ENCODE measurements at places on chromosomes 7 and 10.

GRCh38 chr7:33764752-33765451 lies 140.4 kb upstream of the BMPER start:
- DNase-seq, result no peak

- no peak for DNase-seq
Measured at GRCh38 chr10:25758041-25758457, 176.0 kb upstream of the MYO3A start.

GRCh38 chr10:6119962-6120361 lies 31.1 kb downstream of the RBM17 start:
- DNase-seq, result no peak

DNA sequence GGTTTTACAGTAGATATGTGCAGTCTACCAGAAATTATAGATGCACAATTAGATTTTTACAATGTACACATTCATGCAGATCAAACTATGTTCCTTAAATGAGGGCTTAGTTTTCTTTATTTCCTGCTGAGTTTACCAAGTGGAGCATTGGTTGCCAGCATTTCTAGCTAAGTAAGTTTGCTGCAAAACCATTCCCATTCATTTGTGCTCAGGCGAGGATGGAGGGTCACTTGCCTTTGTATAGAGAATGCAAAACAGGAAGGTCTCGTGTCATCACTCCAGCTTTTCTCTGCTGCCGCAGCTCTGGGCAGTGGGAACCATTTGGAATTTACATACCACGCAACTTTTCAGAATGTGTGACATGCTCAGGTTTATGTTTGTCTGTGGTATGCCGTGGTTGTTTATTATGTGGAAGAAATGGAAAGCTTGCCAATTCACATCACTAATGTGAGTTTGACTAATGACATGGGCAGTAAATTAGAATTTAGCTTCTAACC lies 198.6 kb downstream of the TRIL start:
- DNase-seq, result no peak

GRCh38 chr7:28658381-28658780 lies 246.1 kb downstream of the CREB5 start:
- no peak for DNase-seq

GRCh38 chr10:107623292-107623691 lies 458.8 kb upstream of the SORCS1 start:
- no peak for DNase-seq

DNA sequence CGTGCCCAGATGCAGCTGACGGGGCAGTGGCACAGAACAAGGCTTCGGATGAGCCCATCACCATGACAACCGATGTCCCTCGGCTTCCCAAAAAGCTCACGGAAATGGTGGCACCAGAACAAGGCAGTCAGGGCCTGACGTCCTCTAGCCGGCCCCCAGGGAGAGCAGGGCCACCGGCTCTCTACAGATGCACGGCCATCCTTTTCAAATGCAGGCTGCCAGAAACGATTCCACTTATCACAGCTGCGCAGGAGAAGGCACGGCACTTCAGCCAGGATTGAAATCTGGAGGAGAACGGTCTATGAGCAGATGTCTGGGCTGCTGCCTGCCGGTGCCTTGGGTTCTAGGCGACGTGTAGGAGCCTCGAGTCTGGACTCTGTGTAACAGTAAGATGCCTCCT lies 223.8 kb downstream of the ZMYND11 start:
- DNase-seq, result no peak

DNA sequence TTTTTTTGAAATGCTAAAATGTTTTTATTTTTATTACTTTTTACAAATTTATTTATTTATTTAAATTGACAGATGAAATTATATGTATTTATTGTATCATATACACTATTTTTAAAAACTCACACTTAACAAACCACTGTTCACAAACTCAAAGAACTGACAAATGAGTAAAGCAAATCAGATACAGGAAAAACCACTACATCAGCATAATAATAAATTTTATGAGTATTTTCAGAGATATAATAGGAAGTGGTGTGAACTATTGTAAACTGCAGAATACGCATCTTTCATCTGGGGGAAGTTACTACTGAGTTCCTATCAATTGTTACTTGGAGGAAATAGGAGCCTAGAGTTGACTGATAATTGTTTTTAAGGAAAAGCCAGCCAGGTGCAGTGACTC lies 150.7 kb downstream of the PCLO start:
- DNase-seq, result no peak

DNA sequence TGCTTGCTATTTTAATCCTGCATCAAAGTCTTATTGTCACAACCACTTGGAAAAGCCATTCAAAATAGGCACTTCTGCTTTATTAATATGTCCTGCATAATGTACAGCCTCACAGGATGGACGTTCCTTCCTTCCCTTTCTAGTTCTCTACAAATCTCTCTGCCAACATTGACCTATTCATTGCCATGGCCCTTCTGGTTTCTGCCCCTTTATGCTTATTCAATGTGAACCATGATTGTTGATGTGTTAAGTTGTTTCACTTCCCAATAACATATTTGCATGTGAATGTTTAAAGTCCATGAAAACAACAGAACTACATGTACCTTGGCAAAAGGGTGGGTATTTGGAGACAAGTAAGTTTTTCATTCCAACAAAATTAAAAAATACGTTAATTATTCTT lies 45.7 kb downstream of the COL28A1 start:
- no peak for DNase-seq

- DNase-seq, result no peak
Measured at GRCh38 chr10:93712593-93712992, 10.2 kb upstream of the FRA10AC1 start.

DNA sequence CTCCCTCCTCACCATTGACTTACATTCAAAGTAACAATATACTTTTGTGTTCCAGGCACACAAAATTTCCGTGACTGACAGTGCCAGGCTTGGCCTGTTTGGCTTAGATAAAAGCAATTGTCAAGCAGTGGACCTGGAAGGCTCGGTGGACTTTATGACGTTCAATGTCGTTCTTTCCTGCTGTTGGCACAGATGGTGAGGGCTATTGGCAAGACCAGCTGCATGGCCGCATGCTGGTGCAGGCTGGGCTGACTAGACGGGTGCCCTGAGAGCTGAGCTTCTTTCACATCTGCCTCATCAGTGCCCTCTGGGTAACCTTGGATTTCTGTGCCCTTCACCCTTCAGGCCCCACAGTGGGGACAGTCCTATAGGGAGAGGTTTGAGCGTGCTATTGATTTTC lies 45.2 kb downstream of the WIPF3 start:
- no peak for DNase-seq

DNA sequence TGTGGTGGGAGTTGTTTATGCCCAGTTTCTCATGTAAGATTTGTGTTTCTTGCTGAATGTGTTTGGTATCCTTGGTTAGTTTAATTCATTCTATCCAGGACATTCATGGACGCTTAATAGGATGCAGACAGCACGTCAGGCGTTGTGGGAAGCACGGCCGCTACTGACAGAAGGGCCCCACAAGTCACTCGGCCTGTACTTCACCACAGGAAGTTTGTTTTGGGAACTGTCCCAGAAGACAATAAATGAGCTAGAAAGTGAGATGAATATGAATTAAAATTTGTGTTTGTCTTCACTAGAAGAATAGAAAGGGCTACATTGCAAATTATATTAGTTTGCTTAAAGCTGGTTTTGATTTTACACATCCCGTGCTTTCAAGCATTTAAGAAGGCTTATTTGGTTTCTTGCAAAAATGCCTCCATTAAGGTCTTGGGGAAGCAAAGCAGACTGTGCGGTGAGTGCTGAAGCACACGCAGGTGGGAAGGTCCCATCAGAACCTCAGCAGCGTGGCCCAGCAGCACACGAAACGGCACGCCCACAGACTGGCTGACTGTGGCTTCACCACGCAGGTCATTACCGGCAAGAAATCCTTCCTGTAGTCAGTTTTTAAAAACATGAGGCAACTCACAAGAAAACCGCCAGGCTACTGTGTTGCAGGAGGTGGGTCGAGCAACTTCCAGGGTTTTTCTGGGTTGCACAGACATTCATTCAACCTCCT lies 74.1 kb downstream of the VIPR2 start:
- no peak for DNase-seq

DNA sequence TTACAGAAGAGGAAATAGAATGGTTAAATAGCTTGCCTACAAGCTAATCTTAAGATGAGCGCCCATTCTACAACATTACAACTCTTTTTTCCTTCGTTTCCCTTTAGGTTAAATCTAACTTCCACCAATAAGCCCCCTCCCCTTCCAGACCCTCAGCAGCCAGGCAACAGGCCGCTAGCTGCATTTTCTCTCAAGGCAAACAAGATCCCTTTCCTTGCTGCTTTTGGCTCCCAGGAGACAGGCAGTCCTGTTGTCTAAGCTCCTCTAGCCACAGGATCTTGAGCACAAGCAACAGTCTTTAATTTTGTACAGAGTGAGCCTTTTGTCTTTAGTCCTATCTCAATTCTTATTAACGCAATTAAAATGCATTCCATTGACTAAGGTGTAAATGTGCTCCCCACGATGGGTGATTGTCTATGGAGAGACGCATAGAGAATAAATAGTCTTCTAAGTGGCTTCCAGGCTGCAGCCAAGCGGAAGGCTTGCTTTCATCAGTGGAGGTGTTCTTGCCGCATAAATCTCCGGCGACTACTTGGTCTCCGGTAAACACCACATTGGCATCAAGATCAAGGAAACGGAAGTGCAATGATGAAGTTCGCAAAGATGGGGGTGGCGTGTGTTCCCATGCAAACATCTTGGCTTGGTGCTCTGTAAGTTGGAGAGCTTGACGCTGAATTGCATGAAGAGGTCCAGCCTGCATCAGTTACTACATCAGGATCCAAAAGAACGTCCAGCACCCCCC lies 181.9 kb upstream of the LYZL2 start:
- no peak for DNase-seq

DNA sequence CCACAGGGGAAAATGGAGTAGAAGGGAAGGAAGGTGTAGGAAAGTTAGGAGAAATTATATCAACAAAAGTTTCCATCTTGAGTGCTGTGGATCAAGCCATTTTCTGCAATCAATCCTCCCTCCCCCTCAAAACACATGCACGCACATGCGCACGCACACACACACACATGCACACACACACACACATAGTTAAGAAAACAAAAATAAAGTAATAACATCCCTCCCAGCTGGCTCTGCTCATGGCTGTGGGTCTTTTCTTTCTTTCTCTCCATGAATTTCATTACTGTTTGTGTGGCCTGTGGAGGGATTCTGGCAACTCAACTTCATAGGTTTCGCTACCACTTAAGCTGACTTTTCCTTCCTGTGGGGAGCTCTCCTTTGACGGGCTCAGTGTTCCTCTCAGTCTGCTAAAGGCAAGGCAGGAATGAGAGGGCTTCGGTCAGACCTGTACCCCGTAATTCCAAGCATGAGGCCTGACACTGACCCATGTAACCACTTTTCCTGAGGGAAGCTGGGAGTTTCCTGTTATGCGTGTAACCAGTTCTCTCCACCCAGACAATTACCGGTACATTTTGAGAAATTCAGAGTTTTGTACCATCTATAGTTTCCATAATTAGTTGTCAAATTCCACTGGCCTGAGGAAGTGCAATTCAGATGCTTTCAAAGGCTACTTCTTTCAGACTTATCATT lies 79.8 kb downstream of the ZNF92 start:
- DNase-seq, result no peak

DNA sequence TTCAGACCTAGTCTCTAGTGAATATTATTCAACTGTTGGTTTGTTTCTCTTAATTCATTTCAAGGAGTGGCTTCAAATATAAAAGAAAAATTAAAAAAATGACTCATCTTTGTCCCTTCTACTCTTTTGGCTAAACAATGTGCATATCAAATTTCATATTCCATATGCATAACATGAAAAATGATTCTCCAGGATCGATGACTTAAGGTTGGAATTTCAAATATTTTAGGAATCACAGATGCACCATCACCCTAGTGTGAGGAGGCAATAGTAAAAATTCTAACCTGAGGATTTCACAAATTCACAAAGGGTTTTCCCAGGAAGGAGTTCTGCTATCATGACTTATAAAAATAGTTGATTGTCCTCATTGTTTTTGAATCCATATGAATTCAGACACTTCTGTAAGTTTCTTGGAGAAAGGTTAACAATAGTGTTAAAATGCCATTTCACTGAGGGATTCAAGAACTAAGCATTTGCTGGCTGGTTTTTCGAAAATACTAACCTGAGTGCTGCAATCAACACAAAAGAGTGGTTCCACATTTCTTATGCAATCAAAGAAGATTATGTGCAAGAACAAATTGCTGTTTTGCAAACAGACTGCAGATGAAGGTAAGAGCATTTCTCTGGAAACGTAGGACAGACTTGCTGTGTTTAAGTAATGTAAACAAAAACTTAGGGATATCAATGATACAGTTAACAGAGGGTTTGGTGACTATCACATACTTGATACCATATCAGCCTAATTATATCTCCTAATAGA lies 547.5 kb upstream of the LRRTM3 start:
- DNase-seq, result no peak

DNA sequence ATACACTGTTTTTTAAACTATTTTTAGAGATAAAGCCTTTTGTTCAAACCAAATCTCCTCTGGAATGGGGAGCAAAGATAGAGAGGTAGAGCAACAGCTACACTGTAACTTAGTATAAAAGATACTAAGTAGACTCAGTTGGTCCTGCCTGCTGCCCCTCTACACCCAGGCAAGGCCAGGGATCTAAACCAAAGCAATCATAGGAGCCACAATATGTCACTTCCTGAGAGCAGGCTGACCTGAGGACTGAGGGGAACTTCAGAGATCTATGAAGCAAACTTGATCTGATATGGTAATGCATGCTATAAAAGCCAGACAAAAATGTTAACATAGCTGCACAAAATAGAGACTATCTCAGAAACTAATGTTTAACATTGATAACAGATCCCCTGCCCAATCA lies 7.0 kb upstream of the TRDMT1 start:
- DNase-seq, result no peak

DNA sequence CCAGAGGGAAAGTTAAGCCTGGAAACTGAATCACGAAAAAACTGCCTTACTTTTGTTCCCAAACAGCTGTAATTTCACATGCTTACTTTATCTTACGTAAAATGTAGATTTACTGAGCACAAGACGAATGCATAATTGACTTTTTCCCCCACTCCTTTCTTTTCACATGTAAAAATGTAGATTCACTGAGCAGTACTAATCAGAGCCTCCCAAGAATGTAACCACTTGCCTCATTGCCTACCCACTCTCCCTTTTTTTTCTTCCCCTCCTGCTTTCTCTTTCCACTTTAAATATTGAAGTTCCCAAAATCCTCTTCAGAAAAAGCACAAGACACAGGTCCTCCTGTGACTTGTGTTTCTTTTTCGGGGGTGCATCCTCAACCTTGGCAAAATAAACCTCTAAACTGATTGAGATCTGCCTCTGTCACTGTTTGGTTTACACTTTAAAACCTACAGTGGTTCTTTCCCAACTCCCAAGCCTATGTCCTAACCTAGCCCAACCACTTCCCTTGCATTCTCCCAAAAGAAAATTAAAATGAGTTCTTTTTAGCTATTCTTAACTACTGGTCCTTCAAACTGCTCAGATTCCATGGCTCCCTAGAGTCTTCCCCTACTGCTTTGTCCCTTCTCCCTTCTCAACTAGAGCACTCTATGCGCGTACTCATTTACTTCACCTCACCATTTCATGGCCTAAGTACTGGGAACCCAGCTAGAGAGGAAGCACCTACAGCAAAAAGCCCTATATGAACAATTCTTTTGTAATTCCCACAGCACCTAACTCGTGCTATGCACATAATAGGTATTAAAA lies 236.6 kb upstream of the MKLN1 start:
- no peak for DNase-seq

- DNase-seq, result no peak
Measured at GRCh38 chr7:41544241-41544640, 158.6 kb downstream of the INHBA start.

GRCh38 chr10:113021268-113022040 lies 71.4 kb downstream of the TCF7L2 start:
- DNase-seq, result no peak

- no peak for DNase-seq
Measured at GRCh38 chr7:144454256-144455039, 51.0 kb upstream of the NOBOX start.

Data from activated naive CD4-positive, alpha-beta T cell (primary cell).